ENCODE measurements at places on chromosomes 6 and 20.

DNA sequence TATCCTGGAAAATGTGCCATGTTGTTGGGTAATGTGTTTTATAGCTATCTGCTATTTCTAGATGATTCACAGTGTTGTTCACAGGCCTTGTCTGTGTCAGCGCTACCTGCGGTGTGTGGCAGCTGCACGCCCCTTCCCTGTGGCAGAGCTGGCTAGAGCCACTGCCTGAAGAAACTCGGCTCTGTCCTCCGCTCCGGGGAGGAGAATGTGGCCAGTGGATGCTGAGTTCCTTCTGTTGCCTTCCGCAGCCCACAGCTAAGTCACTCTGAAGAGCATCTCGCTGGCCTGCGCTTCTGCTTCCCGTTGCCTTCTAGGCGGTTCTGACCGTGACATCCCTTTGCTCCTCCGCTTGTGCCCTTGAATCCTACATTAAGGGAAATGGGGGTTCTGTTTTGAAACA is 135.1 kb downstream of the PLG start:
- no peak for DNase-seq

- no peak for DNase-seq
Observed at GRCh38 chr6:139568151-139568955, 193.9 kb upstream of the CITED2 start.

- no peak for DNase-seq
Observed at GRCh38 chr6:106729841-106730240, 100.5 kb downstream of the QRSL1 start.

DNA sequence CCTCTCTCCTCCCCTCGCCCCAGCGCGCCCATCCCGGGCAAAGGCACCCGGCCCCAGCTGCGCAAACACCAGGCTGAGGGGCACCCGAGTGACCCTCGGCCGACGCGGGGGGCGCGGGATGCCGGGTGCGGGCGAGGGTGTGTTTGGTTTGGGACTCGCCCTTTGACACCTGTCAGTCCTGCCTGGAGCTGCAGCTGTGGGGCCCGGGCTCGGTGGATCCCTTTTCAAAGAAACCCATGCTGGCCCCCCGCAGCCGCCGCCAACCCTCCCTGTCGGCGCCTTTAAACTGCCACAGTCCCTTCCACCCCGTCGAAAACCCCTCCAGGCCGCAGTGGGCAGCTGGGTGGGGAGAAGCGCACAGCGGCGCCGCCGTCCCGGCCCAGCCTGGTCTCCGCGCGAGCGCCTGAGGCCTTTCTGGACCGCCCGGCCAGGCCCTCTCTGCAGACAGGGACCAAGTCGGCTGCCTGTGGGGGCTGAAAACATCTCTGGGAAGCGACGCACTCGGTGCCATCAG is 5.5 kb downstream of the FOXQ1 start:
- no peak for DNase-seq

DNA sequence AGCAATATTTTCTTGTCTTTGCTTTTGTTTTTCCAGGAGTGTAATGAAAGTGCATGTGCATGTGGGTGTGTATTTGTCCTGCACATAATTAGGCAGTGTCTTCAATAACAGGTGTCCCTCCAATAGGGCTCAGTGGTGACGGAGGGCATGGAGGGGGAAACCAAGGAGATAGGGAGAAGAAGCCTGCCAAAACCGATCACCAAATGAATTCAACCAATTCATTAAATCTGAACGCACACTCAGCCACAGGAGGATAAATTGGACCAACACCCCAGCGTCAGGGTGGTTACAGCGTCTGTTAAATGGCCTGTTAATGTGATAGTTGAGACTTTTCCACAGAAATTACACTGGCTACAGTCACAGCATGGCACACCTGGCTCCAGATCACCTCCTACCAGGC is 527.6 kb downstream of the CD83 start:
- no peak for DNase-seq

DNA sequence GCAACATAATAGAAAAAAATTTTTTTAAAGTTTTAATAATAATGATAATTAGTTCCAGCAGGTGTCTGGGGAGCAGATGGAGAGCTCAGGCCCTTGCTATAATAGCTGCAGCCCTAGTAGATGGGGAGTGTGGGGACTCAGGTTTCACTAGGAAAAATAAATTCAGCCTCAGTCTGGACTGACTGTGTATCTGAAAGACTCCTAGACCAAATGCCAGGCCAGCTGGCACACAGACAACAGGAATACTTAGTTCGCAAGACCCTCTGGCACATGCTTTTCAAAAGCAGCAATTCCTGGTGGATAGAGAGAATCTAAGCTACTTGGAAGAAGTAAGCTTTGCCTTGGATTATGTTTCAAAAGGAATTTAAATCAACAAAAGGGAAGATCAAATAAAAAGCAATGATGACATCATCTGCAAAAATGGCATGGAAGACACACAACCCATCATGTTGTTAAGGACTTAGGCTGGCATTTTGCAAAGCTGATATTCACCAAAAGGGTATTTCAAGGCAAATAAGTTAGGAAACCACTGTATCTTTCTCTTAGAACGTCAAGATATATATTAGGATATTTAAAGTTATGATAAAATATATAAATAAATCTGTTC is 107.8 kb downstream of the RNGTT start:
- DNase-seq = no peak
